ENCODE measurements at places on chromosomes 7 and 10.

- DNase-seq, result no peak
Measured at GRCh38 chr10:3043512-3044368, 23.6 kb upstream of the PFKP start.

- no peak for DNase-seq
Measured at GRCh38 chr7:127890726-127891125, 140.5 kb downstream of the LRRC4 start.

DNA sequence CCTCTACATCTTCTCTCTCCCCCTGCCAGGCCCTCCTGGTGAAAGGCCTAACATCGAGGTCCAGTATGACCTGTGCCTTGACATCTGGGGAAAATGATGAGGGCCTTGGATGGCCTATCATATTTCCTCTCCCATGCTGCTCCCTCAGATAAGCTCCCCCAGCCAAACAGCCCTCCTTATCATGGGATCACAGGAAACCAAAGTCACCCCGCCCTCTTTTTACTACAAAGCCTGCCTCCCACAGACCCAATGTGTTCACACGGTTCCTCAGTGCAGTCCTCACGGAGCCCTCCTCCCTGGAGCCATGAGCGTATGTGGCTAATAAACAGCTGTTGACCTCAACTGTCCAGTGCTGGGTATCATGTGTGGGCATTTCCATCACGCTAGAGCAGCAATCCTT, 32.0 kb downstream of the C10orf90 start:
- no peak for DNase-seq

- DNase-seq, result no peak
Measured at GRCh38 chr10:130160775-130161174, 24.6 kb downstream of the GLRX3 start.

GRCh38 chr10:44715136-44715535, 196.0 kb upstream of the TMEM72 start:
- DNase-seq, result no peak

DNA sequence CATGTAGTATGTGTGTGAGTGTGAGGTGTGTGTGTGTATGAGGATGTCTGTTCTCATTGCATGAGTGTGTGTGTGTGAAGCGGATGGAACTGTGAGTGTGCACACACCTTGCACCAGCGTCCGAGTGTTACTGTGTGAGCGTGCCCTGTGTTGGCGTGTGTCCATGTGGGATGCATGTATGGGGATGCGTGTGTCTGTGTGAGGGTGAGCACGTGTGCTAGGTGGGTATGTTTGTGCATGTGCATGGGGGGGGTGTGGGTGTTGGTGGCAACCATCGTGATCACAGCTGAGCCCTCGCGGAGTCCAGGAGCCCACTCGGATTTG, 6.4 kb downstream of the KNDC1 start:
- no peak for DNase-seq

DNA sequence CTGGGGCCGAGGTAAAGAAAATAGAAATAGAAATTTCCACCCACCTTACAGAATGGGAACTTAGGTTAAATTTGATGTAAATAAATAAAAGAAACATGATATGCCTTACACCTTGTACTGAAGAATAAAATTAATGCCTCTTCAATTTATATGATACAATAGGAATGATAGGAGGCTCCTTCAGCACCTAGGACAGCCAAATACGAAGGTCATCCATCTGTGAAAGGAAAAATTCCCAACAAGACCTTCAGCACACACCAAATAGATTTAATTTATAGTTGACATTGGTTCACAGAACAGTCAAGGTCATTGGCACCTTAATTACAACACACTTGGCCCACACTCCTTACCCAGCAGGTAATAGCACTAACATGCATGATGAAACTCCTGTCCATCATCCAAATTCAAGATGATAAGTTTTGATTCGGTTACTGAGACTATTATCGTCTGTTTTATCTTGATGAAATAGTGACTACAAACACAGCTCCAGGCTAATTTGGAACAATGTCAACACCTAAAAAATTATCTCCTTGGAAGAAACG, 250.9 kb downstream of the SNX13 start:
- DNase-seq, result no peak

DNA sequence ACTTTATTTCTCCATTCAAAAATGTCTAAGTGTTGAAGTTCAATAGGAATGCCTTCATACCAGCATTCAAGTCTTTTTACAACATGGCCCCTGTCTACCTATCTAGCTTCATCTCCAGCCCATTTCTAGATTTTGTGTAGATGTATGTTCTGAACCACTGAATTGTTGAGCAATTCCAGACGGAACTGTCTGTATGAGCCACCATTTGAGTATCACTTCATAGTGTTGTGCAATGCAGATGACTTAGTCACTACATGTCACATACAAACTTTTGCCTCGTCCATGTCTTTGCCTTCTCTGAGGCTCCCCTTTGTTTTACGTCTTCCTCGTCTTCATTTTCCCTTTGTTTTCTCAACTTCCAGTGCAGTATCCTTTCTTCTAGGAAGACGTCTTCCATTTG, 118.1 kb downstream of the INHBA start:
- DNase-seq, result no peak

DNA sequence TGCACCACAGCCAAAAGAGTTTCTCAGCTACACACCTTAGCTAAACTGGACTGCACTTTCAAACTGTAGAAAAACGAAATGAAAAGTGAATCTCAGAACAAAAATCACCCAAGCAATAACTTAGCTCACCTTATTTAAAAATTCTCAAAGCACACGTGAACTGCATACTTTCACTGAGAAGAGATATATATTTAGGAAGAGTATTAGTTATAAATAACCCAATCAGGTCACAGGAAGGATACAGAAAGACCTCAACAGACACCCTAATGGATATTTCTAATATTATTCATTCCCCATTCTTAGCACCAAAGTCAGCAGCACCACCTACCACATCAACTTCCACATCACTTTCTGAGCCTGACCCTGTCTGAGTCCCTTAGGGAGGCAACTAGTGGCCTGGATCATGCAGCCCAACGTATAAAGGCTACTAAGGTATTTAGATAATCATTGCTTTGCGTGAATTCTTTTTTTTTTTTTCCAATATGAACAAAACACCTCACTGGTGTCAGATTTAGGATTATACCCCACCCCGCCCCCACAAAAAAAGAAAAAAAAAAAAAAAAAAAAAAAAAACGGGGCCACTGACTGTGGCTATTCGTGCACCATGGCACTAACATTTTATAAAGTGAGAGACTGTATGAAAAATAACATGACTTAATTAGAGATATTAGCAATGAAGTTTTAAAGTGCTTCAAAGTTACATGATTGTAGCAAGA, 2.6 kb downstream of the ABI1 start:
- DNase-seq, result no peak

GRCh38 chr10:22321156-22321923, 441 bp downstream of the BMI1 start:
- DNase-seq, result no peak

DNA sequence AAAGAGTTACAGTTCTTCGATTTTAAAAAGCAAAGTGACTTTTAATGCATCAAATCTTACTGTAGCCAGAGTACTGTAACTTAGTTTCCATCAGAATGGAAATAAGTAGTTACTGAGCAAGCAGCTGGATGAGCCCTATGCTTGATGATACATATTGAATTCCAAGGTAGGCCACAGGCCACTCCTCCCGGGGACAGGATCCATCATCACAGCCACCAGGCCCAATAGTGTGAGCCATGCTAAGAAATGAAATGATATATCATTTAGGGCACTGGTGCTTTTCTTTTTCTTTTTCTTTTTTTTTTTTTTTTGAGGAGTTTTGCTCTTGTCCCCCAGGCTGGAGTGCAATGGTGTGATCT, 42.9 kb upstream of the TOMM7 start:
- DNase-seq, result no peak

DNA sequence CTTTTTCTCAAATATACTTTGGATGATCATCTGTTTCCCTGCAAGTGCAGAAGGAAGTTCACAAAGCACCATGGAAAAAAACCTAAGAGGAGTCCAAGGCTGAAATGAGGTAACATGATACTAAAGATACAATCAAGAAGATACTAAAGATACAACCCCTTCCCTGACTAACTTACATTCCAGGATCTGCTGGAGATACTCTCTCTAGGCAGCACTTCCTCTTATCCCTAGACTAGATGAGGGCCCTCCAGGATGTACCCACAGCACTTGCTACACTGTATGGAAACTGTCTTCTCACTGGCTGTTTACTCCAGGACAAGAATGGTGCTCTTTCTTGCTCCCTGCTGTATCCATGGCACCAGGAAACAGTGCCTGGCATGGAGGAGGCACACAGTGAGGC, 116.4 kb upstream of the NFE2L3 start:
- DNase-seq, result no peak

DNA sequence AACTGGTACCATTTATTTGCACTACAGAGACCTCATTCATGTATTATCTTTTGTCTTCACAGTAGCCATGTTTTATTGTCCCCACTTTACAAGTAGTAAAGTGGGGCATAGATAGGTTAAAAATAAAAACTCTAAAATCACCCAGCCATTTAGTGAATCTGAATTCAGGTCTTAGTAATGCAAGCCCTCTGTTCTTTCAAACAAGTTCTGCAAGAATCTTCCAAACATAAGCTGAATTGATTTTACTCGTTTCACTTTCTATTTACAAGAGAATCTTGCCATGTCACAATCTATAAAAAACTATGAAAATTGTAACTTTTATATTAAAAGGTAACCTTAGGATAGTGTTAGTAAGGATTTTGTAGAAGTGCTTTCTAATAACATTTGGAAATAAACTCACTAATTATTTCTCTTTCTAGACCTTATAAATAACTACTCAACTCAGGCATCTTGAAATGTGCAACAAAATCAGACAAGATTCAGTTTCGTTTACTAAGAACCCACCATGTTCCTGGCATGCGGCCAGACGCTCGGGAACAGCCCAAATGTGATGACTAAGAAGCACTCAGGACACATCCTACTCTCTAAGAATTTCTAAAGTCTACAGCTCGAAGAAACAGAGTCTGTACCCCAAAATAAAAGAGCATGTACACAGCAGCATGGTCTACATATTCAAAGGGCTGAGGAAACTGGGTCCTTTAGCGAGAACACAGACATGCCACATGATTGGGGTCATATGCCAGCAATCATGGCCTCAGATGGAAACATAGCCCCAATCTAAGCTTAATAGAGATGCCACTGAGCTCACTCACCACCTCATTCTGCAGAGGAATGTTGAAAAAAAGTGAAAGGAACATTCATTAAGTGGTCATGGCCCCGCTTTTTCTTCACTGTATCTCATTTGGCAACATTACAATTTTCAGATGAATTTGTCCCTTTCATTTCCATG, 167.6 kb downstream of the AMPH start:
- DNase-seq, result no peak

- DNase-seq, result no peak
Measured at GRCh38 chr7:25037325-25037724, 57.3 kb upstream of the OSBPL3 start.

DNA sequence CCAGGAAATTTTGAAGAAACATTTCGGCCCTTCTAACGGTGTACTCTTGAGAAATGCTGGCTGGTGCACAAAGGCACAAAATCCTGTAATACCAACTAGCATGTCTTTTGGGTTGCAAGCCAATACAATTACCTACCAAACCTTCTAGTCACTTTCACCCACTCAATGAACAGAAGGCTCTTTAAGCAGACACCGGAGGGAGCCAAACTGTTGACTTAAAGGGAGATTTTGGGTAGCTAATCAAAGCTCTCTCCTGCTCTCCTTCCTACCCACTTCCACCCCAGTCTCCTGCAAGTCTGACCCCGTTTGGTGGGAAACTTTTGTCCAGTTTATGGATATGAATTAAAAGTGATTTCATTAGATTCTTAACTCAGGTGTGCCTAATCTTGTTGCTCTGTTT, 24.0 kb downstream of the GRM3 start:
- DNase-seq, result no peak

DNA sequence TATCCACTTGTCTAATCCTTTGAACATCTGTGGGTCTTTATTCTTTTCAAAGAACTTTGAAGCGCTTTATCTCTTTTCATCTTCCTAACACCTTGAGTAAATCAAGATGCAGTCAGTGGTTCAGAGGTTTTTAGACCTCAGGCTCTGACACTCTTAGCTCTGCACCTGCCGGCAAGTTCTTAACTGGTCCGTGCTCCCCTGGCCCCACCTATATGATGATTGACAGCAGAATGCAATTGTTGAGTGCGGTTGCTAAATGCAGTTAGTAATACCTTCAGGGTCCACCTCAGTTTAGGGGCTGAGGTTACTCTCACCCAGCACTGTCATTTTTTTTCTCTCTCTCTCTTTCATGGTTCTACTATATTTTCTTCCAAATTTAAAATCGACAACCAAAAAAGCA, 854.2 kb upstream of the AUTS2 start:
- DNase-seq, result no peak

DNA sequence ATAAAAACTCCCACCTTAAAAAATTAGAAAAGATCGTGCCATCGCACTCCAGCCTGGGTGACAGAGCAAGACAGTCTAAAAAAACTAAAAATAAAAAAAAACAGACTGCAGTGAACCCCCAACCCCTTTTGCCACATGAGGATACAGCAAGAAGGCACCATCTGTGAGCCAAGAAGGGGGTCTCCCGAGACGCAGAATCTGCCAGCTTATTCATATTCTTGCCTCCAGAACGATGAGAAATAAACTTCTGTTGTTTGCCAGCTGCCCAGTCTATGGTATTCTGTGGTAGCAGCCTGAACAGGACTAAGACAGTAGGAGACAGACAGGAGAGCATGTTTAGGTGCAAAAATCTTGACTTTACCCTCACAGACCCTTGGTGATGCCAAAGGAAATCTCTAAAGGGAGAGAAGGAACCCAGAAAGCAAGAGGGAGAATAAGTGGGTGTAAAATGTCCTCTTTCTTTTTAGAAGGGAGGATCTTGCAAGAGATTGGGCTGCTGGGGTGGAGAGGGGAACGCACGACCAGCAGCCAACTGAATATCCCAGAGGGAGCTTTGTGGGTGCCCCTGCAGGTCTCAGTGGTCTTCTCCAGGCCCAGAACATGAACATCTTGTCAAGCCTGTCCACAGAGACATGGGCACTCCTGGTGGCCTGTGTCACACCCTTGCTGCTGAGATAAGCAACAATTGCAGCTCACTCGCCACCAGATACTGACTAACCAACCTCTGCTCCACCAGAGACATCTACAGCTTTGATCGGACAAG, 400.7 kb upstream of the FOXK1 start:
- DNase-seq, result no peak

DNA sequence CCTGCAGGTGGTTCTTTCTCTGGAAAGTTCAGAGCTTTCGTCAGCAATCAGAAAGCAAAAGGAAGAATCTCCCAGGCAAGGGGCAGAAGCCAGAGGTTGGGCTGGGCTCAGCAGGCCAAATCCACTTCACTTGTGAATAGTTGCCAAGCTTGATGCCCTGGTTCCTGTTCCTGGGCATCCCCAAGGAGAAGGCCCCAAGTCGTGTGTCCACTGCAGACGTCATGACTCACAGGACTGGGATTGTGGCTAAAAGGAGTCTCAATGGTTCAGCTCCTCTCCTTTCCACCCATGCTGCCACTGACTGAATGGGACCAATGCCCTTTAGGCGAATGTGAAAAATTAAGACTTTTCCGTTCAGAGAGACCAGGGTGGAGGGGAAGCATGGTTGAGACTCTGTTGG, 38.6 kb upstream of the TRIM8 start:
- DNase-seq, result no peak

- DNase-seq, result no peak
Measured at GRCh38 chr10:14384116-14384730, 53.5 kb upstream of the FRMD4A start.

GRCh38 chr10:8283986-8284385, 229.5 kb downstream of the GATA3 start:
- no peak for DNase-seq

GRCh38 chr10:11425296-11425610, 186.2 kb downstream of the USP6NL start:
- DNase-seq, result no peak
